CD14-positive monocyte (primary cell): ENCODE measurements at places on chromosomes 2 and 18.

GRCh38 chr2:219234331-219234730, 4.7 kb downstream of the ANKZF1 start:
- no peak for DNase-seq

DNA sequence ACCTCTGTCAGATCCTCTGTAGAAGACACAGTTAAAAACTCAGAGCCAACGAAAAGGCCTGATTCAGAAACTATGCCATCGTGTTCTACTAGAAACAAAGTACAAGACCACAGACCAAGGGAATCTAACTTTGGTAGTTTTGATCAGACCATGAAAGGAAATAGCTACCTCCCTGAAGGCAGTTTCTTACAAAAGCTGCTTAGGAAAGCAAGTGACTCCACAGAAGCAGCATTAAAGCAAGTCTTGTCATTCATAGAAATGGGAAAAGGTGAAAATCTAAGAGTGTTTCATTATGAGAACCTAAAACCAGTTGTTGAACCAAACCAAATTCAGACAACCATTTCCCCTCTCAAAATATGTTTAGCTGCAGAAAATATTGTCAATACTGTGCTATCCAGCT, 58.2 kb downstream of the FSIP2 start:
- DNase-seq, result no peak

- no peak for DNase-seq
Measured at GRCh38 chr18:78965260-78965659, 14.4 kb upstream of the SALL3 start.

DNA sequence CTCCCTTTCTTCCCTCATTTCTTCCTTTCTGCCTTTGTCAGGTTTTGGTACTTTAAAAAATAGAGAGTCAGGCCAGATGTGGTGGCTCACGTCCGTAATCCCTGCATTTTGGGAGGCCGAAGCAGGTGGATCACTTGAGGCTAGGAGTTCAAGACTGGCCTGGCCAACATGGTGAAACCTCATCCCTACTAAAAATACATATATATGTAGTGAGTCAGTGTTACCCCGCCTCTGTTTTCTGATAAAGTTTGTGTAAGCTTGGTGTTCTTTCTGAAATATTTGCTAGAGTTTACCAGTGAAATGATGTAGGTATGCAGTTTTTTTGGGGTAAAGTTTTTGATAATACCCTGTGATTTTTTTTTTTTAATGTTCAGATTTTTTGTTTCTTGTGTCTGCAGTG, 58.8 kb downstream of the DGKD start:
- no peak for DNase-seq
